ENCODE measurements at places on chromosomes 7 and 10. TPM values are rescaled to one million over a fixed set of nuclear protein-coding genes. Genes with fewer than 3 reads are reported as not detected.

The HYAL4 gene
- 0.49 TPM for total RNA-seq

DNA sequence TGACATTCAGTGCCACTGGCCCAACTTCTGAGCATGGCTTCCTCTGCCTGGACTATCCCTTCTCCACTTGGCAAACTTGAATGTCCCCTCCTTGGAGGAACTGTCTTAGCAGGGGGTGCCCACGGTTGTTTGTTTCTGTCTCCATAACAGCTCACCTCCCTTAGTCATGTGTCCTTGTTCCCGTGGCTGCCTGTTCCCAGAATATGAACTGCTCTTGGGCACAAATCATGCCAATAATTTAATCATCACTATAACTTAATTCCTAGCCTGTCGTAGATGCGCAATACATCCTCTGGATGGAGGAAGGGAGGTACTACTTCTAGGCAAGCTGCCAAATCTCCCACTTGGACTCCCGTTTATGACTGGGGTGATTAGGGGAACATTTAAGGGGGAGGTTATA, 173.1 kb downstream of the MYOF start:
- no peaks in the 10 kb centered on the region for H3K4me1 ChIP-seq
- no peaks in the 10 kb centered on the region for H3K36me3 ChIP-seq
- no peak overlapping the region for H3K4me3 ChIP-seq
- no peaks in the 10 kb centered on the region for H3K27me3 ChIP-seq
- DNase-seq: no peak

The SGPL1 gene
- 33.1 TPM for total RNA-seq

- no peak overlapping the region for H3K4me3 ChIP-seq
- H3K4me1 ChIP-seq: no peaks in the 10 kb centered on the region
- H3K36me3 ChIP-seq: no peaks in the 10 kb centered on the region
- DNase-seq: no peak
Measured at GRCh38 chr7:79063019-79063698, 390.3 kb downstream of the MAGI2 start.

The SLC18A3 gene
- 0.49 TPM for total RNA-seq

The HOXA13 gene
- 14.5 TPM for total RNA-seq

DNA sequence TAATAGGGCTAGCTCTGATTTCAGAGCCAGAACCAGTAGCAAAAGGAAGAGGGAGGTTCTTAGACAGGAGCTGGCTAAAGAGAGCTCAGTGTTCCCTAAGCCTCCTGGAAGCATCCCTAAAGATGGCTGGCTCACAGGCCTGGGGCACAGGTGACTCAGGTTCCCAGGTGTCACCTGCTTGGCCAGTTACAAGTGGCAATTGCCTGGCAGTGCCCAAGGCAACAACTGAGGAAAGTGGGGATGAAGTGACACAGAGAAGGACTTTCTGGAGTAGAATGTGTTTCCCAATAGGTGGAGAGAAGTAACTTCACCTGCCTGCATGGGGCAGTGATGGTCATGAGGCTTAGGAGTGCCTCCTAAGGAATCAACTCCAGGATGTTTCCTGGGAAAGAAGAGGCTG, 66.5 kb upstream of the EEPD1 start:
- H3K27ac ChIP-seq: no peak overlapping the region
- H3K4me3 ChIP-seq: no peak overlapping the region
- no peak for DNase-seq
- H3K4me1 ChIP-seq: no peaks in the 10 kb centered on the region
- no peaks in the 10 kb centered on the region for H3K36me3 ChIP-seq

DNA sequence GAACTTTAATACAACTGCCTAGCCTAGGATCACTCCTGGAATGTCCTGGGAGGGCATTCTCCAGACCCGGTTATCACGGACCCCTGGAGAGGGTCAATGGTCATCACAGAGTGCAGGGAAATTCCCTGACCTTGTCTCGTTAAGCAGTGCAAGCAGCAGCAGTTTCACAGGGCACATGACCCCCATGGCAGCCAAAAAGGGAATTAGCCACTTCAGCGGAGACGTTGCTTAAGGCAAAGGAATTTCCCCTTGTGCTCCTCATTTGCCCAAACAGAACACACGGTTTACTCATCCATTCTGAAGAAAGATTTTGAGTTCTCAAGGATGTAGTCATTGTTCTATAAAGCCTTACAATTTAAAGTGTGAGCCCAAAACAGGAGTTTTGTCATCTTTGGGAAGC, 260.3 kb downstream of the SNX13 start:
- H3K36me3 ChIP-seq: no peaks in the 10 kb centered on the region
- no peaks in the 10 kb centered on the region for H3K27me3 ChIP-seq
- no peak for DNase-seq
- H3K27ac ChIP-seq: peak overlapping the region; percentile 81

DNA sequence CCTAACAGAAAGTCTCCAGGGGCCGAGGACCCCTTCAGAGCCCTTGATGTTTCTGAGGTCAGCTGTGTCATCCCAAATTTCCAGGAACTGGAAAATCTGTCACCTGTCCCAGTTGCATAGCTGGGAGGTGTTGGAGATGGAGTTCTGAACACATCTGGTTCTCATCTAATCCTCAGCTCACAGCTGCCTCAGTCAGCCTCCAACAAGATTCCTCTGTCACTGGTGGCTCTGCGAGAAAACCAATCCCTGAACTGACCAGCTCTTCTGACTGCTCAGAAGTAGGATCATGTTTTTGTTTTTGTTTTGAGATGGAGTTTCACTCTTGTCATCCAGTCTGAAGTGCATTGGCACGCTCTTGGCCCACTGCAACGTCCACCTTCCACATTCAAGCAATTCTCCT, 37.6 kb upstream of the MYL10 start:
- H3K27ac ChIP-seq: no peak overlapping the region
- H3K36me3 ChIP-seq: no peaks in the 10 kb centered on the region
- DNase-seq: no peak
- no peaks in the 10 kb centered on the region for H3K4me1 ChIP-seq

- H3K4me3 ChIP-seq: no peak overlapping the region
- DNase-seq: no peak
- H3K36me3 ChIP-seq: peaks cover 10% of the 10 kb centered on the region
- no peaks in the 10 kb centered on the region for H3K27me3 ChIP-seq
Measured at GRCh38 chr7:157210682-157211081, 72.0 kb downstream of the UBE3C start.

The UCN3 gene
- total RNA-seq: not detected

The TAS2R3 gene
- total RNA-seq: 1.5 TPM
